Stimulated activated CD8-positive, alpha-beta memory T cell treated with anti-CD3 and anti-CD28 coated beads, Interleukin-4, amount 100 ng/mL, for 1 hour (primary cell): ENCODE measurements at places on chromosomes 16 and 17.

DNA sequence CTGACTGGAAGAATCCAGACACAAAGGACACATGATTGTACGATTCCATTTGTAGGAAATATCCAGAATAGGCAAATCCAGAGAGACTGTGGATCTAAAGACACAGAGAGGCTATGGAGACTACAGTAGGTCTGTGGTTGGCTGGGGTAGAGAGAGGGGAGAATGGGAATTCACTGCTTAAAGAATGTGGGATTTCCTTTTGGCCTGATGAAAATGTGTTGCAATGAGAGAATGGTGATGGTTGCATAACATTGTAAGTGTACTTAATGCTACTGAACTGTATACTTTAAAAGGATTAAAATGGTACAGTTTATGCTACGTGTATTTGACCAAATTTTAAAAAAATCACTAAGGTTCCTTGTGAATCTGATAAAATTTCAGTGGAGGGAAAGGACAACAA is 62.1 kb downstream of the GPRC5B start:
- no peak for DNase-seq

DNA sequence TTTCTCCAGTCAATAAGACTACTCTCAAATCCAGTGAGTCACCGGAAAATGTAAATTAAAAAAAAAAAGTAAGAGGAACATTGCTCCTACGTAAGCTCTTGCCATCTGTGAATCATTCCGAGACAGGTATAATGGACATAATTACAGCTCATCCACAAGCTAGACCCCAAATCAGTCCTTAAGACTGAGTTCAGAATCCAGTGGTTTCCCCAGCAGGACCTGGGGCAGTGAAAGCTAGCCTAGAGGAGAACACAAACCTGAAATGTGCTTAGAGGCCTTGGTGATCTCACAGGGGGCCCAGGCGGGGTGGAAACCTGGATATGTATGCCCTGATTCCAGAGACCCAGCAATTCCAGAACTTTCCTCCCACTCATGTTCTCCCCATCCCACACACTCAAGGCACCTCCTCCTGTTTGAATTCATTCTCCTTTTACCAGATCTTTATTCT is 132.0 kb downstream of the COPRS start:
- DNase-seq: no peak

- DNase-seq: no peak
These were observed 103.6 kb upstream of the C16orf82 start for GRCh38 chr16:26963109-26963508.

GRCh38 chr17:2051061-2051932 is 3.6 kb upstream of the HIC1 start:
- DNase-seq: no peak

DNA sequence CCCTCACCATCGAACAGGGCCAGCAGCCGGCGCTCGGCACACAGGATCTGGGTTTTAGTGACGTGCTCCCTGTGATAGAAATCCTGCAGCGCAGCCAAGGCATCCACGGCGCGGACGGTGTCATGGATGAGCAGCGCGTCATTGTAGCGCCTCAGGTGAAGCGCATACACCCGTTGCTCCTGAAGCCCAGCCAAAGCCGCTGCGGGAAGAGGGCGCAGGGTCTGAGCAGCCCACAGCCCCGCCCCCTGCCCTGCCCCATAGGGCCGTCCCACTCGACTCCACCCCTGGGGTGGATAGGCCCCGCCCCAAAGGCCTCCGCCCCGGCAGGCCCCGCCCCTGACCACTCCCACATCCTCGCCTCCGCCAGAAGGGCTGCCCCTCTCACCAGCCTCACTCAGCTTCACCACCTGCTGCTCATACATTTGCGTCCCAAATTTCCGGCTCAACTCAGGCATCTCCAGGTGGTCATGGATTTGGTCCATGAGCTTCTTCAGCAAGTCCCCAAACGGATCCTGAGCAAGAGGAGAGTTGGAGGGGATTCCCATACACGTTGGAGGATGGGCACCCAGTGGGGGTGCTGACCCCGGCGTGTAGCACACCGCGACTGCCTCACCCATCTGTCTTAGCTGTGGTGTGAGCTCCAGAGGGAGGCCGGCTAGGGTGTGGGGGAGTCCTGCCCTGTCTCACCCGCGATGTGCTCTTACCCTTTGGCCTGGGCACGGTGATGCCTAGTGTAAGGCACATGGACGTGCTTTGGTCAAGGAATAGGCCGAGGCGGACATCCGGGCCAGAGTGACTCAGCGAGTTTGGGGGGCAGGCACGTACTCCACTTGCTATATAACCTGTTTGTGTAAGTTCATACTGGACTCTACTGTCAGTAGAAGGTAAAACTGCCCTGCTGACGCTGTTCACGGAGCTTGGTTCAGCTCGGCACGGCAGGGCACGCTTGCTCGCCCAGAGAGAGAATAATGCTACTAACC is 4.6 kb downstream of the DHX58 start:
- peak; percentile 88 for DNase-seq

GRCh38 chr16:22394121-22394520 is 19.7 kb upstream of the CDR2 start:
- DNase-seq: no peak

DNA sequence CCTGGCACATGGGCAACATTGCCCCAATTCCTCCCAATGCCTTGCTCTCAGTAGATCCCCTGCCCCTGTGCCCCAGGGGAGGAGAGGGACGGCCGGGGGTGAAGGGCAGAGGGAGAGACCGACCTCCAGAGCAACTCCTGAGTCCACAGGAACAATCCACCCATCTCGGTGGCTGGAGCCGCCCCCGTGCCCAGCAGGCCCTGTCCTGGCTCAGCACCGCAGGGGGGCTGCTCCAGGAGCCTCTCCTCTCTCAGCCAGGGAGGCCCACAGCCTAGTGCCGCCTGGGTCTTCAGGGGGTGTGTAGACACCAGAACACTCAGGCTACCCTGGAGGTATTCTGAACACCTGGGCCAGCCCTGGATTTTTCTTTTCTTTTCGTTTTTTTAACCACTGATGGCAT is 233.7 kb upstream of the SDK2 start:
- DNase-seq: no peak

DNA sequence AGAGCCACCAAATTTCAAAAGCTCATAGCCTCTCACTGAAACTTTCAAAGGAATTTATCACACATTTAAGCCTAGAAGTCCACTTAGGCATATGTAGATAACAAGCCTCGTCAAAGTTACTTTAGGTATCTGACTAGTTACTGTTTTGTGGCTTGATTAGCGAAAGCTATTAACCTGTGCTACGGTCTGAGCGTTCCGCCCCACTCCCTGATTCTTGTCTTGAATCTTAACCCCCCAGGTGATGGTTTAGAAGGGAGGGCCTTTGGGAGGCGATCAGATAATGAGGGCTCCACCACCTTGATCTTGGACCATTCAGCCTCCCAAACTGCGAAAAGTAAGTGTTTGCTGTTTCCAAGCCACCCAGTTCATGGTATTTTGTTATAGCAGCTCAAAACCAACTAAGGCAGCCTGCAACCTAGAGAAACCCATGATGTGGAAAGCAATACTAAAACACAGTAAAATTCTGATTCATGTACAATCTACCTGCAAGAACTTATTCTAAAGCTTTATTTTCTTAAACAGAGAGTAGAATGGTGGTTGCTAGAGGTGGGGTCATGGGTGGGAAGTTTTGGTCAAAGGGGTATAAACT is 7.1 kb downstream of the HSDL1 start:
- DNase-seq: no peak

DNA sequence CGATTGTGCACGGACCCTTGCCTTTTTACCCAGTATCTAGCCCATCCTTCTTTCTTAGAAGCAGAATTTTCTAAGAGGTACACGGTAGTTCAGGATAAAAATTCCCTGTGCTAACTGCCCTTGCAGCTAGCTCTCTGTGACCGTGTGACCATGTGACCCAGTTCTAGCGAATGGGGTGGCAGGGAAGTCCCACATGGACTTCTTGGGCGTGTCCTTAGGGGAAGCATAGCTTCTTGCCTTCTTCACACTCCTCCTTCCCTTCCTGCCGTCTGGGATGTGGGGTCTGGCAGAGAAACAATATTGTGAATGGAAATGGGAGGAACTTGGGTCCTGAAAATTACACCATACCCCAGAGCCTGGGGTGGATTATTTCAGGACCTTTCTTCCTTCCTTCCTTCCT is 670.7 kb downstream of the MAF start:
- no peak for DNase-seq

DNA sequence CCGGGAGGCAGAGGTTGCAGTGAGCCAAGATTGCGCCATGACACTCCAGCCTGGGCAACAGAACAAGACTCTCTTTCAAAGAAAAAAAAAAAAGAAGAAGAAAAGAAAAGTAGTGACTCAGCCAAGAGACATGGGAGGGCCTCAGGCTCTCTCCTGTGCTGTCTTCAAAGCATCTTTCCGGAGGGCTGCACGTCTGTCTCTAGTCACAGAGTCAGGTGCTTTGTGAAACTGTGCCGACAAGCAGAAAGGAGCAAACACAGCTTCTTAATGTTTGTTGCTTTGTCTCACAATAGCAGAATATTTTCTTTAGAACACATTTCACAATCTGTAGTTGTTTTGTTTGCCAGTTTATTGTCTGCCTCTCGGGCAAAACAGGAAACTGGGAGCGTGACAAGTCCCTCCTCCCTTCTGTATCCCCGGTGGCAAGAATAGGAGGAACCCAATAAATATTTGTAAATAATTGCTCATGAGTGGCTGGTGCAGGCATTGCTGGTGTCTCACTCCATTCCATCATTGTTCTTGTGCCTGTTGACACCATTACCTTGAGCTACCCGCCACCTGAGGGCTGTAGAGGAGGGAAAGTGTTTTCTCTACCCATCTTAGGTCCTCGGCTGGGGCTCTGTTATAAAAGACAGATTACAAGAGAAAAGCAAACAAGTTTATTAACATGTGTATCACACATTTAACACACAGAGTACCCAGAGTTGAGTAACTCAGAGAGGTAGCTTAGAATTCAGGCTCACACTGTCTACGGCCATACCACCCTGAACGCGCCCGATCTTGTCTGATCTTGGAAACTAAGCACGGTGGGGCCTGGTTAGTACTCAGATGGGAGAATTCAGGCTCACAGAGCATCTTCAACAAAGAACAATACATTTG is 5.5 kb downstream of the GAST start:
- no peak for DNase-seq

- peak; percentile 27 for DNase-seq
These were observed 4.8 kb upstream of the ITGA3 start for GRCh38 chr17:50051082-50051576.

DNA sequence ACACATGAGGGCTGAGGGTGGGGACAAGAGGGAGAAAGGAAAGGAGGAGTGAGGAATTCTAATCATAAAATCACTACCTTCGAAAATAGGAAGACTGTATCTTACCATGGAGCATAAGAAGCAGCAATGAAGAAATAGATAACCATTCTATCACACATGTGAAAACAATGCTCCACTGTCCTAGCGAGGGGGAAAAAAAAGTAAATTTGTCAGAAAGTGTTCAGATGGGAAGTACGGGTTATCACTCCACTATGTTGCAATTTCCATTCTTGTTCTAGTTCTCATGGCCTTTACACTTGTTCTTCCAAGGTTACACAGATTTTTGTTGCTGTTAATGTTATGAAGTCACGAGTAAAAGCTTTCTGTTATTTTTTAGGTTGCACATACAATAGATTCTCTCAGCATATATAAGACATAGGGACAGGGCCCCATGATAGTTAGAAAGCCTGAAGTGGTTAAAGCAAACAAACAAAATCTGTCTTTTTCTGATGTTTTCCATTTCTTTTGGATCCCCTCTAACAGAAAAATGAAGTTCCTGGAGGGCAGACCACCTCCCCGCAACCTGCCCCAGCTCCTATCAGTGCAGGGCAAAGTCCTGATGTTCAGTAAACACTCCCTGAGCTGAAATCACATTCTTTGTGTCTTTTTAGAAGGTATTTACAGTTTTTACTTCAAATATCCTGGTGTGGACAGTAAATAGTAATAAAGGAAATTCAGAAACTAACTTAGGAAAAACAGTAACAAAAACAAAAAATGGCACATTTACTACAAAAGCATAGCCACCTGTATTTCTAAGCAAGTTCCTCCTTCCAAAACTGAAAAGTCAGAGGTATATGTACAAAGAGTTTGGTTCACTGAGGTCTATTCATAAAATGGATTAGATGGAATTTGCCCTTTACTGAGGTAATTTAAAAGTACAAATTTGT is 13.7 kb downstream of the MMD start:
- DNase-seq: no peak
